Epithelial cell of esophagus (primary cell): ENCODE measurements at places on chromosomes 12 and 14.
A peak's percentile ranks its signal among the peaks of the same experiment; 100 is the strongest.

- DNase-seq, result peak; percentile 40
Observed at GRCh38 chr12:95996034-95996658, at the start of gene HAL. Gene HAL, minus strand, starts transcription at chr12:95996344. Its CDS starts 434 bp downstream, at chr12:95995910.

GRCh38 chr14:61025251-61026223 is 44.5 kb downstream of the SLC38A6 start:
- DNase-seq, result peak; percentile 79

DNA sequence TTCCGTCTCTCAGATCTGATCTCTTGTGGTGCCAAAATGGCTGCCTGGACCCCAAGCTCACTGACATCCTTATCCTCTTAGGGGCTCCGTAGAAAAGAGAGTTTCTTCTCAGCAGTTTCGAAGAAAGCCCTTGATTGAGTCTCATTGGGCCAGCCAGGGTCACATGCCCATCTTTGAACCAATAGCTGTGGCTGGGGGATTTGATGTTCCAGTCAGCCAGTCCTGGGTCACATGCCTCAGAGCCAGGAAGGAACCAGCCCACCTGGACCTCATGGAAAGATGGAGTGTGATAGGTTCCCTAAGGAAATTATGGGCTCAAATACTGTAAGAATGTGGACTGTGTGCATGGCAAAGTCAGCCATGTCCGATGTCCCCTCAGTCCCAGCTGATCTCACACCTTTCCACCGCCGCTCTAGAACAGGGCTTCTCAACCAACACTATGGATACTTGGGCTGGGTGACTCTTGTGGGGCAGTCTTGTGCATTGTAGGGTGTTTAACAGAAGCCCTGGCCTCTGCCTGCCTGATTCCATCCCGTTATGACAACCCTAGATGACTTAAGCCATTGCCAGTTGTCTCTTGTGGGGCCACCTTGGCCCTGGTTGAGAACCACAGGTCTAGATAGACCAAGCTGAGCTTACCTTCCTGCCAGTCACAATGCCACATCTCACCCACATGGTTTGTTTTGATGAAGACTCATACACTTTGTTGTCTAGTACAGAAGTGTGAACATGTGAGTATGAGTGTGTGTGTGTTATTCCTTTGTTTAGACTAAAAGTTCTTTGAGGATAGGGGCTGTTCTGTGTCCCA is 163.9 kb downstream of the ADGRD1 start:
- no peak for DNase-seq

- DNase-seq, result no peak
Observed at GRCh38 chr14:50091240-50091913, 25.0 kb downstream of the VCPKMT start.

- no peak for DNase-seq
Observed at GRCh38 chr12:80420075-80420474, 24.0 kb upstream of the PTPRQ start.

DNA sequence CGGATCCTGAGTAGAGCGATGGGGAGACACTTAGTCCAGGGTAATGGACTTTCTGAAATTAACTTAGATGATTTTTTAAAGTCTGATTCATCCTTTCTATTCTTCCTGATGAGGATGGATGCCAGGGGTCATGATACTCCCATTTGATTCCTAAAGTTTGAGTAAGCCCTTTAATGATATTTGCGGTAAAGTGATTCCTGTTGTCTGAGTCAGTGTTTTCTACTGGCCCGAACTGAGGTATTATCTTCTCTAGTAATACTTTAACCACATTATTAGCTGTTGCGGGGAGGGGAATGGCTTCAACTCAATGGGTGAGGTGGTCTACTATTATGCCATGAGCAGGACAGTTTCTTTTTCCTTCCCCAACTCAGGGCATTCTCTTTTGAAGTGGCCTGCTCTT is 111.6 kb downstream of the RIN3 start:
- DNase-seq, result peak; percentile 85

- DNase-seq, result peak; percentile 40
Observed at GRCh38 chr14:63605041-63605532, 36.6 kb downstream of the WDR89 start.

GRCh38 chr12:67415473-67415872 is 146.3 kb downstream of the CAND1 start:
- DNase-seq, result peak; percentile 60

- DNase-seq, result peak; percentile 57
Observed at GRCh38 chr12:116533343-116534251, 25.6 kb upstream of the MAP1LC3B2 start.

GRCh38 chr12:116361414-116362223 is 84.1 kb upstream of the MED13L start:
- DNase-seq, result no peak

DNA sequence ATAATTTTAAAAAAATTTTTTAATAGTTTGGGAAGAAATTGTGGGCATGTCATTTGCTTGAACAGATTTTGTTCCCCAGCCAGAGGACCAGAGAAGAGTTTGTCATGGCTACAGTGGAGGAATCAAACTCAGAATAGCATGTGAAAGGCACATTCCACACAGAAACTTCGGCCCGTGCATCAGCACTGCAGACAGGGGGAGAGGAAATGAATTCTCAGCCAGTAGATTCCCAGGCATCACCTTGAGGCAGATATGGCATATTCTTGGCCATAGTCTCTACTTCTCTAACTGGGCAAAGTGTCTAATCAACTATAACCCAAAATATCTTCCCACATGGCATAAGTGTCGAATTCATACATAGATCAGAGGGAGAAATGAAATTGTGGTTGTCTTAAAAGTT is 153.3 kb downstream of the PRKCH start:
- DNase-seq, result no peak

DNA sequence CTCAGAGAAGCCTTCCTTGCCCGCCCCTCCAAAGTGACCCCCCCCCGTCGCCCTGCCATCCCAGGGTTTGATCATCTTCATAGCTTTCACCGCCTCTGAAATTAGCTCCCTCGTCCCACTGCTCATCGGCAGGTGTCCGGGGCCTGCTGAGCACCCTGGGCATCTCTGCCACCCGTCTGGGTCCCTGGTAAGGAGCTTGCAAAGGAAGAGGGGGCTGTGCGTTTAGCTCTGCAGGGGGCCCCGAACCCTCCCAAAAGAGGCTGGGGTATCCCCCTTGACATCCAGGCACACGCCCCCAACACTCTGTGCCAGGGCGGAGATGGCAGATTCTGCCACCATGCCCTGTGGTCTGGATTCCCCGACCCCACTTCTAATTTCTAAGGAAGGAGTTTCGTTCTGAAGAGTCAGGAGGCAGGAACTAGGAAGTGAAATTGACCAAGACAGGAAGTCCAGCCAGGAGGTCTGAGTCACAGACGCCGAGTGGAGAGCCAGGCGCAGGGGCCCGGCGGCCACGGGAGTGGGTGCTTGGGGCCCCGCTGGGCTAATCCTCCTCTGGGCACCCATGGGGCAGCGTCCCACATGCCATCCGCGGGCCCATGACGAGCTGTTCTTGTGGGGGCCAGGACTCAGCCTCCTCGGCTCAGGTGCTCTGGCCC is 95.7 kb downstream of the RFLNA start:
- peak; percentile 78 for DNase-seq

DNA sequence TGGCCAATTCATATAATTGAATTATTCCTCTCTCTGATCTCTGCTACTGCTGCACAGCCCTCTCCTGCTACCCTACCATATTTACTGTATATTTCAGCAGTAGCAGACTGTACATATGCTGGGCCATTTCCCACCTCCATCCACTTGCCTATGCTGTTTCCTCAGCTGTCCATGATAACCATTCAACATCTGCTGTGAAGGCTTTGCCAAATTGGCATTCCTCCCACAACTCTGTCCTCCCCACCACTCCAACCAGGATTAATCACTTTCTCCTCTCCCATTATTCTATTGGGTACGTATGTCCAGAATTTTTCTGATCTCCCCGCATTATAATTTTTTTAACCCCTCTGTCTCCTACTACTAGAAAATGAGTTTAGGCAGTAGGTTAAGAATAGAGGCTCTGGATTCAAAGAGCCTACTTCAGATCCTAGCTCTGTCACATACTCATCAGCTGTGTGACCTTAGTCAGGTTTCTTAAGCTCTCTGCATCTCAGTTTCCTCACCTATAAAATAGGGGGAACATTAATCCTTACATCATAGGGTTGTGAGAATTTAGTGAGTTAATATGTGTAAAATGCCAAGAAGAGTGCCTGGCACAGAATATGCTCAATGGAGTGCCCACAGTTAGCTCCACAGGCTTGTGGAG is 123.3 kb downstream of the KICS2 start:
- no peak for DNase-seq

DNA sequence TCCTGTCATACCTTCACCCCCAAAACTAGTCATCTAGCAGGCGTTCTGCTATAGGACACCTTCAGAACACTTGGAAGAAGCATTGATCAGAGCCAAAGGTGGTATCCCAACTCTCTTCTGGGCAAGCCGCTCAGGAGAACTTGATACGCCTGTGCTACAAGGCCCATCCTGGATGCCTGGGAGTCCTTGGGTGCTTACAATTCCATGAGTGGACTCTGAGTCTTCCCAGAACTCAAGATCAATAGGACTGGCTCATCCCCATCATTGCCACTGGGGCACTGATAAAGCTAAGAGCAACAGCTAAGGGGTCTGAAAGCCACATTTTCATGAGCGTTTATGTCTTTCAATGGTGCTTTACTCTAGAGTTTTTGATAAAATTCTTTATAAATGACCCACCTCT is 1.9 kb downstream of the SPTB start:
- DNase-seq, result no peak

DNA sequence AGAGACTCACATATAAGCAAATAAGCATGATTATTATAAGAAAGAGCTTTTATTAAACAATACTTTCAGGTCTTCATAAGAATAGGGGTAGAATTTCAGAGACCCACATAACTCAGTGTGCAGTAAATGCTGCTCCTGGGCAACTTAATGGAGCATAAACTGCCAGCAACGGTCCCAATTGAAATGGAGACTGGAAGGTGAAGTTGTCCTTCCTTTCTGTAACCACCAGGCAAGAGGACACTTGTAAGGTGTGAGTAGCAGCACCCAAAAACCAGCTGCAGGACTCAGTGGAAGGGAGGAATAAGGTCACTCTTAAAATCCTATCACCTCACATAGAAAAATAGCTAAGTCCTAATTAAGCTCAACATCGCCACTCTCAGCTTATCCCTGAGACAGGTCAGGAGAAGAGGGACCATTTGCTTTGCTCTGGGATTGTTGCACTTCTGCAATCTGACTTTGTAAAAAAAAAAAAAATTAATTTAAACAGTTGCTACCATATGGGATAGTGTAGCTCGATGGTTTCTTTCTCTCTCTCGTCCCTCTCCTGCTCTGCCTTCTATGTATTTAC is 22.7 kb upstream of the LTA4H start:
- no peak for DNase-seq

- no peak for DNase-seq
Observed at GRCh38 chr12:65963862-65964240, 139.6 kb downstream of the HMGA2 start.

DNA sequence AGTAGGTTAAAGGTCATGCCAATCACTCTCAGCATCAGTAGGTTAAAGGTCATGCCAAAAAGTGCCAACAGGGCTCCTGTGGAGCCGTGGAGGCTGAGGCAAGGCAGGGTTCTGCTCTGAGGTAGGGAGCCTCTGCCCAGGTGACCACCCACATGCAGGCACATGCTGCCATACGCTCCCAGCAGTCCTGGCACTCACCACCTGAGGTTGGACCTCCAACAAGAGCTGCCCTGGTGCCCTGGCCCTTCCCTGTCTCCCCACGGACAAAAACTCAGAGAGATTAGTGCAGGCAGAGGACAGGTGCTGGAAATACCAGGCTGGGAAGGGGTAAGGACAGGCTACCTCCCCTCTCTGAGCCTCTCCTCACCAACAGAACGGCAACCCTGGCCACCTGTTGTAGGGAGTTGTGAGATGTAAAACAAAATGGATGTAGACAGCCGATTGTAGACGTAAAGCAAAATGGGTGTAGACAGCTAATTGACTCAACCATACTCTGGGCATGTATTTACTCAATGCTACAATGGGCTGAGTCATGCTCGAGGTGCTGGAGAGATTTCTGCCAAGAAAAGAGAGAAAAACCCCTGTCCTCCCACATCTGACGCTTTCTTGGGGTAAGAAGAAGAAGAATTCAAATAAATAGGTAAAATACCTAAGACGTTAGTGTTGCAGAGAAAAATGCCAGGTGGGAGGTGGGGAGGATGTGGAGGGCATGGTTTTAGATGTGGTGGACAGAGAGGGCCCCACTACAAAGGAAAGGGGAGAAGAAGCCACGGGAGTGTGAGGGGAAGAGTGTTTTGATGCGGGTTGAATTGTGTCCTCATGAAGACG is 32.4 kb downstream of the LTBP2 start:
- DNase-seq, result peak; percentile 93

DNA sequence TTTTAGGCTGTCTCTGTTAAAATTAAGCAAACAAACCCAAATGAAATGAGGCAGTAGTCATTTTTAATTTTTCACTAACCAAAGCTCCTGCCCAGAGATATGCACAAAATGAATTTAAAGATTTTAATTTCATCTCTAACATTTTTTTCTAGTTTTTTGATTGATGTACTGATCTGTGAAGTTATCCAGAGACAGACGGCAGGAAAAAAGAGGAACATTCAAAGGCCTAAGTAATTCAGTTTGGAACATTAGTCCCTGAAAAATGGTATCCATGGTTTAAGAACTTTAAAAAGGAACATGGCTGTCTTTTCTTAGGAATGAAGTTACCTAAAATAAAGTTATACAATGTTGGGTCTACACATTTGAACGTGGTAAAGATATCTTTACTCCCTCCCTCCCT is 498.8 kb upstream of the LMO3 start:
- DNase-seq, result no peak

GRCh38 chr12:17992002-17992656 is 97.9 kb downstream of the RERGL start:
- peak; percentile 53 for DNase-seq

GRCh38 chr14:95262511-95262891 is 57.2 kb downstream of the CLMN start:
- no peak for DNase-seq

DNA sequence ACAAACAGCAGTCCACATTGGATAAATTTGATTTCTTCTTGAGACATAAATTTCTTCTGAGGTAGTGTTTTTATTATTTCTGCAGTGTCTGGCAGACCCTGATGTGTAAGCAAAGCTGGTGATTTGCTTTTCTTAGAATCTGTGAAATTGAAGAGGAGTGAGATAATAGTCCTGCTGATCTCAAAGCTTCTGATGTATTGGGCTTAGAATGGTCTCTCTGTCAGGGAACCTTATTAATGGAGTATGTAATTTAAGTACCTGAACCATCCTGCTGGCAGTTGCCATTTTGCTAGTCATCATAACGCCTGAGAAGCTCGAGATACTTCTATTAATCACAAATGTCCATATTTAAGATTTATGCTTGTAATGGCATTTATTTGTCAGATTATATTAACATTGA is 464.5 kb upstream of the PRICKLE1 start:
- DNase-seq, result no peak

DNA sequence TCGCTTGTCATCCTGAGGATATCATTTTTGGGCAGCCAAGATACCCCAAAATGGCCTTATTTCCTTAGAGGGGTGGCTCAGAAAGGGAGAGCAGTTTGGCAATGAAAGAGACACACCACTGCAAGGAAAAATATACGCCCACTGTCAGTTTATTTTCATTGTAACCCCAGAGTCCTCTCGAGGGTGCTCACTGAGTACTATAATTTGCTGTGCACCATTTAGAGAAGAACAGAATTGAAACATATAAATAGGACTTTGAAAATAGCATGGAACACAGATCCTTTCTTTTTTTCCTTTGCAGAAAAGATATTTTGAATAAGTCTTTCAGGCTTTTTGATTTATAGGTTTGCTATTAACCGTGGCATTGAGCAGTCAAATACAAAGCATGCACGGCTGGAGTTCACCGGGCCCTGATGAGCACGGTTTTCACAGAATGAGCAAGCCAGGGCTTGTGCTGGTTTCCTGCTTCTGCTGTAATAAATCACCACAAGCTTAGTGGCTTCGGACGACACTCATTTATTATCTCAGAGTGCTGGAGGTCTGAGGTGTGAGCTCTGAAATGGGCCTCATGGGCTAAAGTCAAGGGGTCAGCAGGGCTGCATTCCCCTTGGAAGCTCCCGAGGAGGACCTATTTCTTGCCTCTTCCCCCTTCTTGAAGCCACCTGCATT is 152.3 kb downstream of the ZNF664 start:
- peak; percentile 84 for DNase-seq
